Articular chondrocyte of knee joint (primary cell): ENCODE measurements at places on chromosomes 16 and 17. TPM values are rescaled to one million over a fixed set of nuclear protein-coding genes. Genes with fewer than 3 reads are reported as not detected.

Gene KRTAP3-2
- total RNA-seq, result not detected in 2 replicates

Gene RNF222
- total RNA-seq, result not detected in 2 replicates

Gene SMARCE1
- total RNA-seq, result 135 and 139 TPM in 2 replicates

Gene GRAP
- total RNA-seq, result under 0.01 TPM in 1 of 2 replicates, not detected in the other

Gene ADAP2
- total RNA-seq, result 0.22 and 0.39 TPM in 2 replicates

Gene CIAO3
- 19.5 and 26.3 TPM in 2 replicates for total RNA-seq

Gene ICAM2
- total RNA-seq, result 5.1 and 8.3 TPM in 2 replicates

Gene NDRG4
- total RNA-seq, result 8.8 and 12.8 TPM in 2 replicates

Gene CLEC3A
- 0.22 and 0.52 TPM in 2 replicates for total RNA-seq

Gene PITPNC1
- total RNA-seq, result 7.2 and 8.5 TPM in 2 replicates

Gene RBFOX1
- not detected in 2 replicates for total RNA-seq

Gene GSPT1
- total RNA-seq, result 119 and 129 TPM in 2 replicates

Gene ABAT
- total RNA-seq, result 8.0 and 9.1 TPM in 2 replicates

Gene AIPL1
- total RNA-seq, result 0.11 and 0.13 TPM in 2 replicates

Gene HEATR9
- not detected in 2 replicates for total RNA-seq

Gene SHPK
- 11.8 and 14.1 TPM in 2 replicates for total RNA-seq

Gene TBC1D3D
- not detected in 2 replicates for total RNA-seq
